ENCODE measurements at places on chromosomes 13 and 19.

- no peak for DNase-seq
Observed at GRCh38 chr19:13283871-13284270, 133.7 kb downstream of the IER2 start.

- no peak for DNase-seq
Observed at GRCh38 chr19:36051236-36051635, 2.8 kb downstream of the THAP8 start.

DNA sequence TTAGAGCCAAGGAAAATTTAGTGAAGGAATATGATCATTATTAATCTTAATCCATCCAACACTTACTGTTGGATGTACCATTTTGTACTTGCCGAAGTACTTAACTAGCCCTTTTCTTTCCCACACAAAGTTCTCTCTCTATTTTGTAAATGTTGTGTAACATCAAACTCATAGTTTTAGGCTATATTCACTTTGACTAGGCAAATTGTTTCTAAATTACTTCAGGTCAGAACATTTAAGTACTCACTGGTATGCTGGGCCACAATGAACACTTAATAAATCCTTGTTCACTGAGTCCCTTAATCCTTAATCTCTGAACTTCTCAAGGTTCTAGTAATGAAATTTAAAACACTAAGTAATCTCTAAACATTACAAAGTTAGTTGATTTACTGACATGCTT, 49.3 kb upstream of the EEF1AKMT1 start:
- no peak for DNase-seq

DNA sequence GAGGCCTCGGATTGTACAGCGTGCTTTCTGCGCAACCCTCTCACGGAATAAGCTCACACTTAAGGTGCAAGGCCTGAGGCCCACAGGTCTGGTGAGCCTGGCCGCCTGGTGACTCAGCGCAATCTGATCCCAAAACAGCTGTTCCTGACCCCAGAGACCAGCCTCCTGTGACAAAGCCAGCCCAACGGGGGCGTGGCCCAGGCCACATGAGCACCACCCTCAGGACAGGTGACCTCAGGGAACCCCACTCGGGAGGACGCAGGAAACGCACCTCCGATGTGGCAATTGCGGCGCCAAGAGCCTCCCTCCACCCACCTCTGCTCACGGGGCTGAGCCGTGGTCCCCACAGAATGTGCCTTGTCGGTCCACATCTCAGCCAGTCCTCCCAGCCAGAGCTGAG, 26.4 kb downstream of the GRTP1 start:
- DNase-seq: no peak

DNA sequence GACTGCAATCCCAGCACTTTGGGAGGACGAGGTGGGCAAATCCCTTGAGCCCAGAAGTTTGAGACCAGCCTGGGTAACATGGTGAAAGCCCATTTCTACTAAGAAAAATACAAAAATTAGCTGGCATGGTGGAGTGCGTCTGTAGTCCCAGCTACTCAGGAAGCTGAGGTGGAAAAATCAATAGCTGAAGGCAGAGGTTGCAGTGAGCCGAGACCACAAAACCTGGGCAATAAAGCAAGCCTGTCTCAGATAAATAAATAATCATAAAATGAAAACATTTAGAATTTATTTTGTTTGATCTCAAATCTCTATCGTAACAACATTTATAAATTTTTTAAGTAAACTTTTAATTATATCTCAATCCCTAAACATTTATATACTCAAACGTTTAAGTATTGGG, 36.6 kb downstream of the USP12 start:
- DNase-seq: no peak

- DNase-seq: no peak
Observed at GRCh38 chr19:33390101-33390907, 16.8 kb downstream of the CEBPG start.

GRCh38 chr19:58400316-58400915, 5.0 kb downstream of the RNF225 start:
- DNase-seq: no peak

DNA sequence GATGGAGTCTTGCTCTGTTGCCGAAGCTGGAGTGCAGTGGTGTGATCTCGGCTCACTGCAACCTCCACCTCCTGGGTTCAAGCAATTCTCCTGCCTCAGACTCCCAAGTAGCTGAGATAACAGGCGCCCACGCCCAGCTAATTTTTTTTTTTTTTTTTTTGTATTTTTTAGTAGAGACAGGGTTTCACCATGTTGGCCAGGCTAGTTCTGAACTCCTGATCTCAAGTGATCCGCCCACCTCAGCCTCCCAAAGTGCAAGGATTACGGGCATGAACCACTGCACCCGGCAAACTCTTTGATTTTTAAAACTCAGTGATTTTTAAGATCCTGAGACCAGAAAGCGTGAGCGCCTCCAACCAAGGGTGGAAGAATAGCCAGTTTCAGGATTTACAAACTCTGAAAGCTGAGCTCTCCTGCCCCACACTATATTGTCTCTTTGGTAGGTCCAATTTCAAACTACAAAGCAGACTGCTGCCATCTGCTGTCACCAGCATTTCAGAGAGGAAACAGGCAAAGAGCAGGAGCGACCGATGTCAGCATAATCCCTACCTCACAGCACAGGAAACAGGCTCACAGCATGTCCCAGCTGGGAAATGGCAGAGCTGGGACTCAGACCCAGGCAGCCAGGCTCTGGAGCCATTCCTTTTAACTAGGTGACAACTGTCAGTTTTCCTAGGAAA, 9.2 kb downstream of the NOSIP start:
- no peak for DNase-seq

GRCh38 chr13:47480951-47481350, 520.1 kb downstream of the SUCLA2 start:
- no peak for DNase-seq

GRCh38 chr19:1248786-1249297, 459 bp downstream of the MIDN start:
- no peak for DNase-seq

DNA sequence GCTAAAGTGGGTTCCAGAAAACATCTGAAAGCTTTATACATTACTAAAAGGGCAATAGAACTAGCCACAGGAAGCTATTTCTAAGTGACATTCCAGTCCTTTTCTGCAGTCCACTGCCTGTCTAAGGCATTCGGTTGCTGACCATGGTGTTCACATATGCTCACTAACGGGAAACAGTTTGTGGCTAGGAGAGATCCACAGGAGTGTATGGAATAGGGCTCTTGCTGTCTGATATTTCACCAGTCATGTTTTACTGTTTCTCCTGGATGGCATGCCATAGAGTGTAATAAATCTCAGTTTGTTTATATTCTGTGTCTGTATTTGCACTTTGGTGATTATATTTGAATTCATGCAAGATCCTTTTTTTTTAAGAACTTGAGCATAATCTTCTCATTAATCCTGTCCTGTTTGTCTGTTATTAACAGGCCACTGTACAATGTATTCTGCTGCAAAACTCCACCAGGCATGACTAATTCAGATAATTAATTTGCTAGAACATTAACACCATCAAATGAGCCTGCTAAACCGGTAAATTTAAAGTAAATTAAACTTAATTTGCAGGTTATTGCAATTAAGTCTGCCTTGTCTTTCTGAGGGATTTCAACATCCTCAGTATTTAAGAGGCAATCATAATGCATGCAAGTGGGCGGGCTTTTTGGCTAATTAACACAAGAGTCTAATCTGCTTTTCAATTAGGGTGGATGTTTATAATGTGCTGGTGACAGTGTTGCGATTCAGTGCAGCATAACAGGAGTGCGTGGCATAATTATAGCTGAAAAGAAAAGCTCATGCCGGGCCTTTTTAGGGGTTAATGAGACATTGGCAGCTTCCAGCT, 201.3 kb downstream of the POU4F1 start:
- no peak for DNase-seq

- no peak for DNase-seq
Observed at GRCh38 chr19:17246681-17247425, 1.1 kb upstream of the NR2F6 start.

DNA sequence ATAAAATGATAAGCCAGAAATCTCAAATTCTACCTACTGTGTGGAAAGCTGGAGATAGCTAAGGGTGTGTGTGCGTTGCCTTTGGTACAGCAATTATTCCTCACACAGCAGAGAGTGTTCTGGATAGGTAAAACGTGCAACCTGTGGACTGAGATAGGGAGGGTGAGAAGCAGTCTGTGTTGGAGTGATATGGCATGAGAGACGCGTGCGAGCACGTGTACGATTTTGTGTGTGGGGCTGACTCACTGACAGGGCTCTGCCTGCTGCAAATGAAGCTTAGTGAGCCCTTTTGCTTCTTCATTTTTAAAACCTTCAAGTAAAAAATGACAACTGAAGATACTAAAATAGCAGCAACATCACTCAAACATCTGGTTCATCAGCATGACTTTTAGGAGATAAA, 35.7 kb upstream of the SLC10A2 start:
- no peak for DNase-seq

GRCh38 chr19:38385804-38386257, 2.0 kb downstream of the GGN start:
- DNase-seq: no peak

DNA sequence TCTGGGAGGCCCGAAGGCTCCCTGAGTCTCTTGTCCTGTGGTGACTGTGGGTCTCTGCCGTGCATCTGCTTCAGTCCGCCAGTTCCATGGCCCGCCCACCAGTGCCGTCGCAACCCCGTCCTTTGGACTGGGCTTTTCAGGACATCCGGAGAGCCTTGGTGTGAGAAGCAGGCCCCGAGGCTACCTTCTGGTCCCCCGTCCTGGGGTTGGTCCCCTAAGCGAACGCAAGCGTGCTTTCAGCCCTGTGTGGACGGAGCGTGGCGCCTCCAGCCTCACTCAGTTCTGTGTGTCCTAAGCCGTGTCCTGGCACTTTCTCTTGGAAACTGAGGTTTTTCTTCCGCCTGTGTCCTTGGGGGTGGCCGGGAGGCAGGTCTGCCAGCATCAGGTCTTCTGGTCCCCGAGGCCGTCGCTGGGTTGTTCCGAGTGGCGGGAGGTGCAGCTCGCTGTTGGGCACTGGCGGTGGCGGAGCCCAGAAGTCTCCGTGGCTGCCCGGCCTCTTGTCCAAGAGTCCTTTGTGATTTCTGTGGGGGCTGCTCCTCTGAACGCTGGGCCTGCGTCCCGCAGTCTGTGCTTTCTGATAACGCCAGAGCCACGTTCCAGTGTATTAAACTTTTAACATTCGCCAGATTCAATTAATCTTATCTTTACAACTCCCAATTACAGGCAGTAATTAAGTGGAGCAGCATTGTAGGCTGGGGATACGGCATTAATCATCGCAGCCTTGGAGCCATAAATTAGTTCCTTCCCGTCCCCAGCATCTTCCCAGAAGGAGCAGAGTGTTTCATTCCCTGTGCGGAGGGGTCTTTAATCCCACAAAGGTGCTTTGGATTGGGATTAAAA, 99.5 kb downstream of the KDM4B start:
- DNase-seq: no peak

DNA sequence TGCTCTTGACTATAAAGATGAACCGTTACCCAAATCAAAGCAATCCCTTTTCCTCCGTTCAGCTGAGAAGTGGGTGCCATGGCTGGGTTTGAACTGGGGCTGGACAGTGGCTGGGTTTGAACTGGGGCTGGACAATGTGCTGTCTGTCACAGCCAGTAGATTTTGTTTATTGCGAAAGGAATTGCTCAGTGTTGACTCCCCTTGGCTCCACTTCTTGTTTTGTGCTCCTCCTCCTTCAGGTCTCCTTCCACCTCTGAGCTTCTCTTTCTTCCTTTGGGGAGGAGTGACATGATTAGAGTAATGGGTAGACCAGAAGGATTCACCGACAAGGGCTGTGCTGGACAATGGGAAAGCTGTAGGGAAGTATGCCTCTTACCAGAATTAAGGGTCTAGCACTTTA, 19.4 kb upstream of the MBNL2 start:
- DNase-seq: no peak

GRCh38 chr13:22110368-22110767, 439.5 kb downstream of the FGF9 start:
- no peak for DNase-seq

DNA sequence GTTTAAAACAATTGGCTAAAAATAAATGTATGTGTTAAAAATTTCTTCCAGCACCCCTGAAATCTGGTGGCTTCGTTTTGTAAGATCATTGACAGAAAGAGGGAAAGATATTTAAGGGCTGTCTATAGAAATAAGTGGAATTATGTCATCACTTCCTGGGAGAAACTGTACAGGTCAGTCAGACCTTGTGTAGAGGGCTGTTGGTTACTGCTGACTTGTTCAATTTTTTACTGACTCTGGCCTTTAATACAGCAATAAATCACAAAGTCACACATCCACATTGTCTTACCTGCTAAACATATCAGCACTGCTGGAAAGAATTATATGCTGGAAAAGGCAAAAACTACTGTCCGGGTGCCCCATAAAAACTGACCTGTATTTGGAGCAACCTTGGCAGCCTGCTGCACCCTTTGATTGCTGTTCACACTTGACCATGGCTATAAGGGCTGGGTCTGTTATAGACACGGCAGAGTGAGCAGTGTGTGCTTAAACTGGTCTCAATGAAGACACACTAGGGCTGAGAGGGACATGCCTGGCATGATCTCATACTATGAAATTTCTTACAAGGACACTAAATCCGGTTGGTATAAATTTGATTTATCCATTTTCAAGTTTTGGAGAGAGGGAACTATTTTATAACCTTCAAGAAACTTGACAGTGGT, 162.1 kb downstream of the NHLRC3 start:
- no peak for DNase-seq

GRCh38 chr13:111536075-111536642, 215.7 kb downstream of the TEX29 start:
- DNase-seq: no peak

DNA sequence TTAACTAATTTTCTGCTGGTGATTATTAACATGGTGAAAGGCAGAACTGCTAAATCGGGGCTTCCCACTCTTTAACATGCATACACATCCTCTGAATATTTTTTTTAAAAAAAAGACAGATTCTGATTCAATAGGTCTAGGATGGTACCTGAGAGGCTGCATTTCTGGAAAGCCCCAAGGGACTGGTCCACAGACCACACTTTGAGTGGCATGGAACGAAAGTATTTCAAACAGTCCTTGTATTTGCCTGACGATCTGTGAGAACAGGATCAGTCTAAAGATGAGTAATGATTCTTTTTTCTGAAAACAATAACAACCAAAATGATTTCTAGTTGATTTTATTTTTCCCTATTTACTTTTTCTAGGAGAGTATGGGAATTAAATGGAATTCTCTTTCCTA, 16.7 kb upstream of the SPART start:
- no peak for DNase-seq

DNA sequence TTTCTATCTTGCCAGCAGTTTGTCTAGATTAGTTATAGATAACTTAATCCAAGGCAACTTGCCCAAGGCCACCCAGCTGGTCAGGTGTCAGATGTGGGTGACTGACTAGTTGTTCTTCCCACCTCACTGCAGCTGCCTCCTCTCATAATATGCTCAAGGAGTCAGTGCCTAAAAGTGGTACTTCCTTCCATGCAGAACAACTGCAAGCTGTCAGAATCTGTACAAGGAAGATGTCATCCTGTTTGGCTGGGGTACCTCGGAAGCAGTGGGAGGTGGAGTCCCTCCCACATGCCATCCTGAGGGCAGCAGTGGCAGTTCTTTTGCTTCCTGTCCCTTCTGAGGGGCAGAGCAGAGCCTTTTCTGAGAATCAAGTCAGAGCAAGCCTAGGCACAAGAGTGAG, 193.2 kb upstream of the RFC3 start:
- no peak for DNase-seq

GRCh38 chr19:38245826-38246498, 10.2 kb downstream of the PPP1R14A start:
- no peak for DNase-seq
